AG04449 (cell line): ENCODE measurements at places on chromosomes 3 and 15.

DNA sequence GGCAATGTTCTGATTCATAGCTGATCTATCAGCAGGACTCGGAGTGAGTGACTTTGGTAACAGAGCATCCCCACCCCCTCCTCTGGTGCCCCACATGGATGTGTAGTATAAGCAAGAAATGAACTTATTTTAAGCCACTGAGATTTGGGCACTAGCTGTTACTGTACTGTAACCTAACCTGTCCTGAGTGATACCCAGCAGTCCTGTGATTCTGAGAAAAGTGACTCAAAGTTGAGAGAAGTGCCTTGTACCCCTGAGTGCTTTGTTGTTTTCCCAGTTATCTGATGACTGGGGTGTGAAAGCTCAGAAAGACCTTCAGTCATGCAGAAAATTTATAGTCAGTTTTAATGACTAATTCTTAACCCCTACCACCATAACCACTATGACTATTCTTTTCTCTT is 439.9 kb upstream of the RBMS3 start:
- DNase-seq: no peak

- DNase-seq: no peak
These were observed 39.6 kb downstream of the C3orf38 start for GRCh38 chr3:88189361-88189810.

DNA sequence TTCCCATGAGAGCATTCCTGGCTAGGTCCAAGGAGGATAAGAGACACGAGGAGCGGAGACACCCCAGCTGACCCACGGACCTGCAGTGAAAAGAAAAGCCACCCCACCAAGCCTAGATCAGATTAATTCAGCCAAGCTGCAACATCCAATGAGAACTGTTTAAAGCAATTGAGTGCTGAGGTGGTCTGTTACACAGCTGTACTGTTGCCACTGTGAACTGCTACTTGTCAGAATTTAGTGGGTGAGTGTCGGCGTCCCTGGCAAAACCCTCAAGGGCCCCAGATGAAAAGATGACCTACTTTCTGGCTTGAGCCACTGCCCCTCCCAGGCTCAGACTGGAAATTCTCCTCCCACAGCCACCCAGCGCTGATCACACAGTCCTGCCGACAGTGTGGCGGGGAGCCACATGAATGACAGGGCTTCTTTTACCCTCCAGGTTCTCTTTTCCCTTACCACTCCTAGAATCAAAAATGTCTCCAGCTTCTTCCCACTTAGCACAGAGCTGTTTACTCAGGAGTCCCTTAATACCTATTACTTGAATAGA is 26.4 kb upstream of the KBTBD12 start:
- DNase-seq: no peak

DNA sequence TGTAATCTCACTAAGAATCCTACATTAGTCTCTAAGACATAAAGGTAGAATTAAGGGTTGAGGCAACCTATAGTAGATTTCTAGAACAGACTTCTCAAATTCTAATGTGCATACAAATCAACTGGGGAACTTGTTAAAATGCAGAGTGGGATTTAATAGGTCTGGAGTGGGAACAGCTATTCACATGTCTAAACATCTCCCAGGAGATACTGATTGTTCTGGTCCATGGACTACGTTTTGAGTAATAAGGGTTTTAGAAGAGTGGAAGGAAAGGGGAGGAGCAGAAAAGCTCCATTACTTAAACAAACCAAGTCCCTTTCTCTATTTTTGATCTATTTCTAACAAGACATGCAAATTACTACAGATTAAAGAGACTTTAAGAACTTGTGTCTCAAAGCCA is 524.8 kb downstream of the TUSC7 start:
- DNase-seq: no peak

DNA sequence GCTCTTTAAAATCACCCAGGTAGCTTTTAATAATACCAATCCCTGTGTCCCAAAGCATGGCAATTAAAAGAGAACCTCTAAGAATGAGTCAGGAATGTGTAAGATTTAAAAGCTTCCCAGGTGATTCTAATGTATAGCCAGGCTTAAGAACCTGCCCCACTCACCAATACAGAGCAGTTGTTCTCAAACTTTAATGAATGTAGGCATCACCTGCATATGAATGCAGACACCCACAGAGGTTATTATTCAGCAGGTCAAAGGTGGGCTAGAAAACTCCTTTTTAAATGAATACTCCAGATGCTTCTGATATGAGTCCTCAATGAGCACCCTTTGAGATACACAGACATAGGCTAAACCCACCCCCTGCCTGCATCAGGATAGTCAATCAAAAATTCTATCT is 298.1 kb upstream of the KCNMB2 start:
- no peak for DNase-seq

- DNase-seq: no peak
These were observed 191.9 kb upstream of the LRIG1 start for GRCh38 chr3:66692766-66693150.

- no peak for DNase-seq
These were observed 78.7 kb downstream of the ISG20 start for GRCh38 chr15:88717382-88718031.

- no peak for DNase-seq
These were observed 54.4 kb upstream of the P2RY1 start for GRCh38 chr3:152780553-152780952.

GRCh38 chr3:129132097-129132866 is 10.7 kb upstream of the RAB43 start:
- no peak for DNase-seq

- no peak for DNase-seq
These were observed 93.9 kb upstream of the EPHA3 start for GRCh38 chr3:89013536-89013935.

- DNase-seq: no peak
These were observed 919.7 kb upstream of the NR2F2 start for GRCh38 chr15:95410757-95411156.

DNA sequence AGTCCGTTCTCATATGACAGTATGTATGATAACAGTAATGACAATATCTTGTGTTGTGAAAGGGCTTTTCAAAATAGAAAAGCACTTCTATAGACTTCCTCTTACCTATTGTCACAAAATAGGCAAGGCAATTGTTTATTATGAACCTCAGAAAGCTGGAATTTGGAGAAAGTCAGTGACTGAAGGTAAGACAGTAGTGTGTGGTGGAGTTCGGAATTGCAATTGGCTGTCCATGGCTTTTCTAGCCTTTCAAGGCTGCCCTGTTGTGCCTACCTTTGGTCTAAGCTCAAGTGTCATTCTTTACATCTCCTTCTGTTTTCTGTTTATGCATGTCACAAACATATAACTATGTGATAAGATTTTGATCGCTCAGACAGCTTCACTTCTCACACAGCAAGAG is 219.3 kb upstream of the NR2E3 start:
- no peak for DNase-seq

DNA sequence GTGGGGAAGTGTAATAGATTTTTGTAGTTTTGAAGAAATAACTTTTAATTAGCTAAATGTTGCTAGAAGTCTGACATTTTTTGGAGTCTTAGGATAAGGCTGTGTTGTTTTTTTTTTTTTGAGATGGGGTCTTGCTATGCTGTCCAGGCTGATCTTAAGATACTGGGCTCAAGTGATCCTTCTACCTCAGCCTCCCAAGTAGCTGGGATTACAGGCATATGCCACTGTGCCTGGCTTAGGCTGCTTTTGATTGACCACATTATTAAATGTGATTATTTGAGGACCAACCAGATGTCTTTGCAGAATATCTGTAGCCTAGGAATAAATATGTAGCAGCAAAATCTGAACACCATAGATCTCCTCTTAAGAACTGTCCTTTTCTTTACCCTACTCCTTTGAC is 29.7 kb downstream of the HACD3 start:
- DNase-seq: no peak

DNA sequence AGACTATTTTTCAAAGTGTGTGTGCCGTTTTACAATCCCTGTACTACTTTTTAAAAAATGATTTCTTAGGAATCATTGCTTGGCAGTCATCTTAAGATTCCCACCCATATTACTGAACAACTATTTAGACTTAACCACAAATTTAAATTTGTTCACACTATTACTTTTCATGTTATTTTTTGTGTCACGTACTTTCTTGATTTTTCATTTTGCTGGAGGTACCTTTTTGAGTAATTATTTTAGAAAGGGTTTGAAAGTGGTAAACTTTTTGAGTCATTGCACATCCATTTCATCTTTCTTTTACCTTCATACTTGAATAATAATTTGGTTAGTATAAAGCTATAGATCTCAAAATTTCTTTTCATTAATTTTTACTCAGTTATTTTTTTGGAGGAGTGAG is 16.9 kb downstream of the CMTM8 start:
- DNase-seq: no peak

- DNase-seq: no peak
These were observed 775.9 kb downstream of the AGBL1 start for GRCh38 chr15:86855307-86856291.

GRCh38 chr3:150177673-150178381 is 207.1 kb upstream of the PFN2 start:
- peak; percentile 33 for DNase-seq

- DNase-seq: no peak
These were observed 567.8 kb downstream of the ROBO1 start for GRCh38 chr3:79199966-79200365.

- no peak for DNase-seq
These were observed 75.6 kb upstream of the SYNPR start for GRCh38 chr3:63202529-63202928.

DNA sequence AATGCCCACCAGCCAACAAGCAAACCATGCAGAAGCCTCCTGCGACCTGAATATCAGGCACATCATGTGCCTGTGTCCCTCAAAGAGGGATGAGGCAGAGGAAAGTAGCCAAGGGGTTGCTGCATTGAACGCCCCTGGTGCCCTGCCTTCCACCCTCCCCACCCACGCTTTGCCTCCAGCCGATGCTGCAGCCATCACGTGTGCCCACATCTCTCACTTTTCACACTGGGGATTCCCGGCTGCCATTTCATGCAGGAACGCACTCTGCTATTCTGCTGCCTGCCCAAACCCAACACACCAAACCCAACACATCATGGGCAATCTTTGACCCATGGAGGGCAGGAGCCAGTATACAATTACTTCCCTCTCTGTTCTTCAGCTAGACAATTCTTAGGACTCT is 462.2 kb upstream of the PROK2 start:
- DNase-seq: no peak

DNA sequence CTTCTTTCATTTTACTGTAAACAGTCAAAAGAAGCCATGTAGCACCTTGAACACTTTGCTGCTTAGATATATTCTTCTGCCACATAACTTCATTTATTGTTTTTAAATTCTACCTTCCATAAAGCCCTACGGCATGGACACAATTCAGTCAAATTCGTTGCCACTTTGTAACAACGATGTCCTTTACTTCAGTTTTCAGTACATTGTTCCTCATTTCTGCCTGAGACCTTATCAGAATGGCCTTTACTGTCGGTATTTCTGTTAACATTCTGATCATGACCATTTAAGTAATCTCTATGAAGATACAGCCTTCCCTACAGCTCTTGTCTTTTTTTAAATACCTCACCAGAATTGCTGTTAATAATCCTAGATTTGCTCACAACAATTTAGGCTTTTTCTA is 466.9 kb downstream of the NAALADL2 start:
- no peak for DNase-seq

DNA sequence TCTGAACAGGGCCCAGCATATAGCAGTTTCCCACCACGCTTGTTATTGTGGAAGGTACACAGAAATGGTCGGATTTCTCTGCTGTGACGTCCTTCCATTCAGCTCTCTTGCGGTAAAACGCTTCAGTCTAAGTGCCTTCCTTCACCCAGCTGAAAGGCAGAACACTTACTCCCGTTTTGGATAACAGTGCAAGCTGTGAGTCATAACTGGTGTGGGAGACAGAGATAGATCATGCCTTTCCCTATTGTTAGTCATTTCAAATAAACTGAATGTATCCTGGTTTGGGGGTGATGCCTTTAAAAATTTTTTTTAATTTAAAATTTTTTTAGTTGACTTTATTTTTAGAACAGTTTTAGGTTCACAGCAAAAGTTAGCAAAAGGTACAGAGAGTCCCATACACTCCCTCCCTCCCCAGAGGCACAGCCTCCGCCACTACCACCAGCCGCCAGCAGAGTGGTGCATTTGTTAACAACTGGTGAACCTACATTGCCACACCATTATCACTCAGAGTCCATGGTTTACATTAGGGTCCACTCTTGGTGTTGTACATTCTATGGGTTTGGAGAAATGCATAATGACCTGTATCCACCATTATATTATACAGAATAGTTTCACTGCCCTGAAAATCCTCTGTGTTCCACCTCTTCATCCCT is 94.9 kb upstream of the NSMCE3 start:
- DNase-seq: peak; percentile 82

DNA sequence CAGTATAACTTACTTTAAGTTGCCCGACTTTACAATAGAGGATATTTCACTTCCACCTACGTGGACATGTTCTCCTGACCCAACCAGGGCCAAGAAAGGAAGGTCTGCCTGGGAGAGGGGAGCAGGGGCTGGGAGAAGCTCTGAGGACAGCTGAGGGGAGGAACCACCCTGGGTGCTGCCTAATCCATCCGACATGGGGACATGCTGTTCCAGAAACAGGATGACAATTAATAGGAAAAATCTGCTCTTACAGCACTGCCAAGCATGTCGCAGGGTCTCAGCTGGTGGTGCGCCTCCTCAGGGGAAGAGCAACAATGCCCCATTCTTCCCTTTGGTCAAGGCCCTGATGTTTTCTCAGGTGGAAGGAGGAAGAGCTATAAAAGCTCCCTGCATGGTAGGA is 132.3 kb downstream of the NTRK3 start:
- DNase-seq: no peak
